ENCODE measurements at places on chromosomes 4 and X.

GRCh38 chrX:154506483-154507332 lies 9.3 kb downstream of the FAM3A start:
- no peak for DNase-seq

DNA sequence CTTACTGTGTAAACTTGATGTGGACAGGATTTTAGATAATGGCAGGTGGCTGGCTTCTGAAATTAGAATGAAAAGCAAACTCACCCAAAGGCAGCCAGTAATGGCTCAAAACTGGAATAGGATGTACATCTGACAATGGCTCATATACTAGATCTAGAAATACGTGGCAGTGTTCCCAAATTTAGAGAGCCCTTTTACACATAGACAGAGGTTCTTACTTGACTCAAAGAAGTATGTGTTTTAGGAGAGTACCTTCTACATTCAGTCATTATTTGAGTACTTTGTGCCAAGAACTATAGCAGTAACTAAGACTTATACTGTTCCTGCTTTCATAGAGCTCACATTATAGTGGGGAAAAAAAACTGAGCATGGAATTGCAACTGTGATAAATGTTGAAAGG lies 48.0 kb downstream of the UBE2K start:
- DNase-seq, result no peak

DNA sequence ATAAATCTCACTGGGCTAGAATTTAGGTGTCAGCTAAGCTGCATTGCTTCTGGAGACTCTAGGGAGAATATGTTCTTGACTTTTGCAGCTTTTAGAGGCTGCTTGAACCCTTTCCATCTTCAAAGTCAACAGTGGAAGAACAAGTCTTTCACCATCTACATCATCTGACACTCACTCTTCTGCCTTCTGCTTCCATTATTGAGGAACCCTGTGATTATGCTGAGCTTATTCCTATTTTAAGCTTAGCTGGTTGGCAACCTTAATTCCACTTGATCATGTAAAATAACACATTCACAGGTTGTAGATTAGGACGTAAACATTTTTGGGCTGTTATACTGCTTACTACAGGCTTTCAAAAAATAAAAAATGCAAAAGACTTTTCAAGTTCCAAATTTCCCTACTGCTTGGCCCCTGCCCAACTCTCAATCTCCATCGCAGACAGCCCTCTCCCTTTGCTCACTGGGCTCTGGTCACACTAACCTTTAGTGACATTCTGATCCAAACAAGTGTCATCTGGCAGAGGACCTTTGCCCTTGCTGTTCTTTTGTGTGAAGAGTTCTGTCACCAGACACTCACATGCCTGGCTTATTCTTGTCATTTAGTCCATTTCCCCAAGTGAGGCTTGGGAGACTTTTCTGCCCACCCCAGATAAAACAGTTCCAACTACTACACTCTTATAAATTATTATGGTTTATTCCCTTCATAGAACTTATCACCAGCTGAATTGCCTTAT lies 1056.0 kb downstream of the STIM2 start:
- no peak for DNase-seq

- no peak for DNase-seq
These were observed 904 bp upstream of the WDR1 start for GRCh38 chr4:10117359-10118047.

GRCh38 chr4:76302826-76303438 lies 3.6 kb upstream of the STBD1 start:
- DNase-seq, result no peak

DNA sequence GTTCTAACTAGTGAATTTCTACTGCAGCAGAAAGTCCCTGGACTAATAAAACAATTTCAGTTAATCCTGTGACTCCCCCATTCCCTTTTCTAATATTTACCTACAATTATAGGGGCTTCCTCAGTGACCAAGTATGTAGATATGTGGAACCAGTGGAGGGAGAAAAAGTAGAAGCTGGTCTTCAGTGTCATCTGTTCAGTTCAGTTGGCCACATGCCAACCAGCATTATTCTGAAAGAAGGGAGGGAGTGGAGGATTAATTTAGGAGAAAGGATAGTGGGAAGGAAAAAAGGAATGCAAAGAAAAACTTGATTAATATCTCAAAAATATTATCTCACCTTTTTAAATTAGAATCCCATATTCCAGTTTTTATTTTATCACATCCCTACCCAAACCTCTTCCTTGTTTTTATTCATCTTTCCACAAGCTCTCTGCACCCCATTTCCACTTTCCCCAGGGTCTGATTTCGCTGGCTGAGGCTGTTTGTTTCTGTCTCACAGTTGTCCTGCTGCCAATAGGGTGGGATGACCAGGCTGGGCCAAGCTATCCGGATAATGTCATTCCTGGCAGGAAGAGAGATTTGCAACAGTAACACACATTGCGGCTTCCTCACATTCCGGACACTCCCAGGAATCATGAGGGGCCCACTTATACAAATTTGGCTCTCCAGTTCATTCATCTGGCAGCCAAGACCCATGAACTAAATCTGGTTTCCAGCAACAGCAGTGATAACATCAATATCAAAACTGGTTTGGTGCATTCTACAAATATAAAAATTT lies 24.6 kb upstream of the ANTXR2 start:
- DNase-seq, result no peak

GRCh38 chr4:91596718-91597117 lies 707.0 kb upstream of the GRID2 start:
- DNase-seq, result no peak

DNA sequence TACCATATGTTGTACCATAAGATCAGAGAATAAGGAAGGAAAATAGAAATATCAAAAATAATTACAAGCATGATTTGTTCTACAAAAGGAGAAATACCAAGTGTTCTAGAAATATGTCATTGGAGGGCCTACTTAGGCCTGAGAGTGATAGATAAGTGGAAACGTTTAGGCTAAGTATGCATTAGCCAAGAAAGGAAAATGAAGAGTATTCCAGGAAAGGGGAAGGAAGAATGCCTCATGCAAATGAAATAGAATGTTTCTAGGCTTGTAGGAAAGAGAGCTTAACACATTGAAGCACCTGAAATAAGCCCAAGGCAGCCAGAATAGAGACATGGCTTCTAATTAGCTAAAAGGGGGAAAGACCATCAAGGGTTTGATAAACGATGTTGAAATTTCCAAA lies 595.7 kb upstream of the ATOH1 start:
- DNase-seq, result no peak

DNA sequence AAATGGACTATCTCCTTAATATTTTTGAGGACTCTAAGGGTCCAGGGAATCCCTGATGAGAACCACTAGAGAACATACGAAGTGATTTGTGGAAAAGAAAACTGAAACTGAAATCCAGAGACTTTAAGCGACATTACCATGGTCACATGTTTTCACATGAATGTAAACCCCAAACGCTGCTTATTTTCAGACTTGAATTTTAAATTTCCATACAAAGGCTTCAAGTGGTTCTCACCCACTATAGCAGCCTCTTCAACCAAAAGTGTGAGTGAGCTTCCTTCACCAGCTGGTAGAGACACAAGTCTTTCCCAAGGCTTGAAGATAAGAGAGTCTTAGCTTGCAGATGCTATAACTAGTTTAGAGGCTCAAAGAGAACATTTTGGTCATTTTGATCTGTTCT lies 232.7 kb downstream of the MGST2 start:
- no peak for DNase-seq

DNA sequence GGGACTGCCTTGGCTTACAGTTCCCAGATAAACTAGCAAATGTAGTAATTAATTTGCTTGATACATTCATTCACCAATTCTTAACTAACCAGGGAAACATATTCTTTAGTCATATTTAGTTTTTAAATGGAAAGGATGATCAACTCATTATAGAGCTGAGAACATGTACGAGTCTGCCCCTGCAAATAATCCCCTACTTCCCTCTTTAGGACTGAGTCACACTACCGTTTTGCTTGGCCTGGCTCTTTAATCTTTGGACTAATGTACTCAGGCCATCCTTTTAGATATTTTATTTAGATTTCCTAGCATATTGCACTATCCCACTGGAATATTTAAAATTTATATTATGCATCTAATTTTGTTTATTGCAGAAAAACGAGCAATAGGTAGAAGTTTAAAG lies 105.5 kb upstream of the LCORL start:
- DNase-seq, result no peak

GRCh38 chr4:3799496-3799895 lies 33.3 kb downstream of the ADRA2C start:
- no peak for DNase-seq

DNA sequence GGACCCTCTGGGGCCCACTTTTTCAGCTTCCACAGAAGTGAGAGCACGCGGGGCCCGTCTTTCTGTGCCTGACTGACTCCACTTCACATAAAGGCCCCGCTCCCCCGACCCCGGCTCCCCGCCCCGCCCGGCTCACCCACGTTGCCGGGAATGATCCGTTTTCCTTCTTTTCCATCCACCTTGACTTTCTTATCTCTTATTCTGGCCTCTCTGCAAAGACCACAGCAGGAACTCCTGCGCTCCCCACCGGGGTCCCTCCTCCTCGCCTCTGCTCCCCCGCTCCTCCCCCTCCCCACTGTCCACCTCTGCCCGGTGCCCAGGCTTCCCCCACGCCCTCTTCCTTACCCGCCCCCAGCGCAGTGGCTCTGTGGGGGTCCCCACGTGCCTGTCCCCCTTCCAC lies 54.2 kb upstream of the CLDN24 start:
- no peak for DNase-seq

DNA sequence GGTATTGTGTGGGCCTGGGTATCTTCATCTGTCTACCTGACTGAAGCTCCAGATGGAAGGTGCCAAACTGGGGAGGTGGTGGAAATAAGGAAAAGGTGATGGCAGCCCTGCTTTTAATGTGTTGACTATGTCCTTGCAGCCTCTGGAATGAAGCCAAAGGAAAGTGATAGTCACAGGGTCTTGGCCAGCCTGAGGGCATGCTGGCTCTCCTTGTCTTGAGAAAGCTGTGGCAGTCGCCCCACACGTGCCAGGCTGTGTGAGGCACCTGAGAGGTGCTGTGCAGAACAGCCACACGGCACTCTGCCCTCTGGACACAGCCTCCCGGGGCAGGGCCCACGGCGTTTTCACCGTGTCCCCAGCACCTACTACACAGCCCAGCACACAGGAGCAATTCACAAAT lies 77.6 kb downstream of the NAT8L start:
- DNase-seq, result no peak

DNA sequence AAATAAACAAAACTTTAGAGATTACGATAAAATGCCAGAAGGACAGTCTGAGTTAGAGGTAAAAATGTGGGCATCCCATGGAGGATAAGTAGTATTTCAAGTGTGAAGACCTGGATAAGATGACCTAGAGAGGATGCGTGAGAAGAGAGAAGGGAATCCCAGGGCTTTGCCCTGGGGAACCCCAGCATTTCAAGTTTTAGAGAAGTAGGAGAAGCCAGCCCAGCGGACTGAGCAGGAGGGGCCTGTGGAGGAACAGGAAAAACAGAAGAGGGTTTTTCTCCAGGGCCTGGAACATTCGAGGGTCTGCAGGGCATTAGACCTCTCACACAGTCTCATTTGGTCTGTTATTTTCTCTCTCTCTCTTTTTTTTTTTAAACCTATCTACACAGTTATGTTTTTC lies 2.9 kb upstream of the CFP start:
- DNase-seq, result no peak

- no peak for DNase-seq
These were observed 362 bp downstream of the NCAPG start for GRCh38 chr4:17811078-17811603.

DNA sequence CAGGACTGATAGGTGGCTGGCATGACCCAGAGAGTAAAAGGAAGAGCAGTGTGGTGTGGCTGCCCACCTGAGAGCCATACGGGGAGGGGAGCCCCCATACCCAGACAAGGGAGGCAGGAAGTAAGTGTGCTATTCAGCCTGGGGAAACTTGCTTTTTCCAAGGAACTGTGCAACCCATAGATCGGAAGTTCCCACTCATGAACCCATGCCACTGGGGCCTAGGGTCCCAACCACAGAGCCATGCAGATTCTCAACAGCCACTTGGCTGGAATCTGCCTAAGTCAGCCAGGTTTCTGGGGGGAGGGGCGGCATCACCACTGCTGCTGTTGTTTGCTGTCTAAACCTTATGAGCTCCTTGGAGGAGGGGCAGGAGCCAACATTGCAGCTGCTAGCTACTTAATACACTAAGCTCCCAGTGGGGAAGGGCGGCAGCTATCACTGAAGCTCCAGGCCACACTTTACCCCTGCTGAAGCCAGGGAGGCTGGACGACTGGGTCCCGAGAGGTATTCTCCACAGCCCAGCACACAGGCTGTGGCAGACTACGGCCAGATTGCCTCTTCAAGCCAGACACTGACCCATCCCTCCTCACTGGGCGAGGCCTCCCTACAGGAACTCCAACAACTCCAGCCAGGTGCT lies 410.4 kb downstream of the INPP4B start:
- DNase-seq, result no peak

DNA sequence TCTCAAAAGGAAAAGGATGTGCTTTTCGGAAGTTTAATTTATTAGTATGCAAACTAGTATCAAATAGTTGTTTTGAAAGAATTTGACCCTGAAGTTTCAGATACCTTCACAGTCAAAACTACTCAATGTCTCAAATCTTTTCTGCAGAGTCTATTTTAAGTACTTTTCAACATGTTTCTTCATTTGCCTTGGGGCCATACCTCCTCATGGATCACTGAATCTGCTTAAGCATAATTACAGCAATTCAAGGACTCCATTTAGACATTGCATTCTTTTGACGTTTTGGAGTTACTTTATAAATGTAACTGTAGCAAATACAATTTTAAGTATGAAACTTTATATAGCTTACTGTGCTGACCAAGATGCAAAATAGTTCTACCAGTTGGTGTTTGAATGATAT lies 25.5 kb downstream of the PALLD start:
- DNase-seq, result no peak

DNA sequence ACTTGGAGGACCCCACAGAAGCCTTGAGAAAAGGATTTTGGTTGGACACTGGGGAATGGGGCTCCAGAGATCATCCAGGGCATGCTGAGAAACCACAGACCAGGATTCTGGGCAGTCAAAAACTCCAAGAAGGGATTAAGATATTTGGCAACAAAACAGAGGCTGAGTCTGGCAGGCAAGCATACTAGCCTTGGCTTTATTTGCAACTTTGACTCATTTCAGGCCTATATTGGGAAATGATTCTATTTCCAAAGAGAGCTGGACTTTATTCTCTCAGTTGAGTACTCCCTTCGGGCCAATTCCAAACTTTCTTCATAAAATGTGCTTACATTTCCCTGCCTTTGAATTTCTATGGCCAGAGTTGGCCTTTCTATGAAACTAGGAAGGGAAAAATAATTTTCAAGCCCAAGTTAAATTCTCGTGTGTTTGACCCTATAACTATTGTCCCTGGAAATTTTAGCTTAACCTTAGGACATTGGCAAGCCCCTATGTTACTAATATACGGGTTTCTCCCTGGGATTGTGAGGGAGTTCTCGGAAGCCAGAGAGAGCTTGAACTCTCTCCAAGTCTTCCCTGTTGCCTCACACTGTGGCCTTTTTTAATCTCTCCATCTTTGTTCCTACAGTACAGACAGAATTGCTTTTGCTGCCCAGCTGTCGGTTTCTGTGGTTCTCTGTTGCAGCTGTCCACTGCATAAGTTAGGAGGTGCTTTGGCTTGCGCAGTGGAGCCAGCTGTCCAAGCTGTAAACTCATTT lies 112.6 kb upstream of the FAM9A start:
- no peak for DNase-seq
